ENCODE measurements at places on chromosomes 2 and 18.

- DNase-seq = no peak
Observed at GRCh38 chr2:241925821-241926441, 56.4 kb downstream of the RTP5 start.

- no peak for DNase-seq
Observed at GRCh38 chr2:193783681-193784080, 1588.9 kb upstream of the TMEFF2 start.

DNA sequence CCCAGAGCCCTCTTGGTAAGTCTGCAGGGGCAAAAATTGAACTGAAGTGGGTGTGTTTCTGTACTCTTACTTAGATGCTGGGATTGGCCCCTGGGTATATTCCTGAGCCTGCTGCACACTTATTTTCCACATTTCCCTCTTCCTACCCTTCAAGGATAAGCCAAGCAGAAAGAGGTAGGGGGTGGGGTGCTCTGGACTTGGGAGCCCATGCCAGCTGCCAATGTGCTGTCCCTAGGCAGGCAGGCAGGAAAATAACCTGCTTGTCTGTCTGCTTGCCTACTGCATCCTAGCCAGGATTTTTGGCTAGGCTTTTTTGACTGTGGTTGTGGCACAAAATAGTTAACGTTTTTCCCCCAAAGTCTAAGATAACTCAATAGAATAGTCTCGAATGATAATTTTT, 234.3 kb downstream of the ALK start:
- no peak for DNase-seq

GRCh38 chr2:237722616-237723015, 76.0 kb upstream of the RBM44 start:
- no peak for DNase-seq

DNA sequence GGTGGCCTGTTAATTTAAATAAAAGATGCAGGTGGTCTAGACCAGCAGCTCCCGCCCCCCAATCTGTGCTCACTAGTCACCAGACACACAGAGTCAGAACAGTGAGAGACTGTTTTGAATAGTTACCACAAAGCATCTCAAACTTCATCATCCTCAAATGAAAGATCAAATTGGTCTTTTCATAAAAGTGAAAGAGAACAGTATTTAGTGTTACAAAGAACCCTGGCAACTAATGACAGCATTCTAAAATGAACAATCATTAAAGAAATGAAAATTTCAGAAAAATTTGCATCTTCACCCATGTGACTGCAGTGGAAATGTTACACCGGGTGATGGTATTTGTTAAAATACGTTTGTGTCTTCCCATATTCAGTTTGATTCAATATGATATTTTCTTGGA, 65.5 kb upstream of the PMAIP1 start:
- peak; percentile 44 for DNase-seq

GRCh38 chr2:171393487-171393886, 40.3 kb downstream of the METTL8 start:
- DNase-seq = no peak

DNA sequence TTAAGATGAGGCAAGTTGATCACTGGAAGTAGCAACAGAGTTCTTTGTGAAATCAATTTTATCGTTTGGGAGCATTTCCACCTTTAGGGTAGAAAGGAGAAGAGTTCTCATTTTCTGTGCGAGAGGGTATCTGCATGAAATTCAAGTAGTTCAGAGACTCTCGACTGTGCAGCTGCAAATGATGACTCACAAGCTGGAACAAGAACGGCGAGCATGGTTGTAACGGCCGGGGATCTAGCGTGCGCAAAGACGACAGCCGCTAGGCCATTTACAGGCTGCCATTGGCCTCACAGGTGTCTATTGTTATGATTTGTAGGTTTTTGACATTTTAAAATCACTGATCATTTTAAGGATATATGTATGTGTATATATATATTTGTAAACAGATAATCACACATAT, 5.2 kb downstream of the KLHL29 start:
- DNase-seq = no peak

- DNase-seq = peak; percentile 51
Observed at GRCh38 chr2:70771446-70771845, 3.4 kb upstream of the ADD2 start.

DNA sequence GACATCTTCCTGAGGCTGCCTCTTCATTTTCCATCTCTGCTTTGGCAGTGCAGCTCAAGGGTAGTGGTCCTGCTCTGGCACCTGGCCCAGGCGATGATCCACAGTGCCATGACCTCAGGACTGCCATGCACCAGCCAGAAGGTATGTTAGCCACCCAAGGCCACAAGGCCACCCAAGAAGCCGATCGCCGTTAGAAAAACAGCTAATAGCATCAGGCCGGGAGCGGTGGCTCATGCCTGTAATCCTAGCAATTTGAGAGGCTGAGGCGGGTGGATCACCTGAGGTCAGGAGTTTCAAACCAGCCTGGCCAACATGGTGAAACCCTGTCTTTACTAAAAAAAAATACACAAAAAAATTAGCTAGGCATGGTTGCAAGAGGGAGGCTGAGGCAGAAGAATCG, 28.4 kb upstream of the UGGT1 start:
- DNase-seq = no peak

- peak; percentile 37 for DNase-seq
Observed at GRCh38 chr2:86747711-86748639, 27.9 kb downstream of the RMND5A start.

DNA sequence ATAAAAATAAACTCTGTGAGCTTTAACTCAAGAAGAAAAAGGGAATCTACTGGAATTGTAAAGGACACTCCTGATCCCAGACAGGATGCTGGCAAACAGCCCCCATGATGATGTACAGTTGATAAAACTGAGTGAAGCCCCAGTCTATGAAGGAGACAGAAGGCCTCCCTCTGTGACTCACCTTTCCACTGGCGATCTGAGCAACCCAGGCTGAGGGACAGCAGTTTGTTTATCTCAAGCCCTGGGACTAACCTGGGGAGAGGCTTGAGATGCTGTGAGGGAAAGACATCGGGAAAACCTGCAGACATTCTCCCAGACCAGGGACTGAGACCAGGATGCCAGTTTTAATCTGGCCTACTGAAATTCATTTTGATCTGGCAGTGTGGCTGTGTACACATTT, 104.5 kb upstream of the CDH2 start:
- no peak for DNase-seq

GRCh38 chr2:128394007-128394730, 75.5 kb upstream of the HS6ST1 start:
- DNase-seq = no peak

- DNase-seq = no peak
Observed at GRCh38 chr2:38981003-38981669, 91.5 kb downstream of the ARHGEF33 start.

- no peak for DNase-seq
Observed at GRCh38 chr2:219468410-219469185, 30.1 kb upstream of the GMPPA start.

GRCh38 chr18:5543036-5543680, 639 bp downstream of the EPB41L3 start:
- DNase-seq = no peak

DNA sequence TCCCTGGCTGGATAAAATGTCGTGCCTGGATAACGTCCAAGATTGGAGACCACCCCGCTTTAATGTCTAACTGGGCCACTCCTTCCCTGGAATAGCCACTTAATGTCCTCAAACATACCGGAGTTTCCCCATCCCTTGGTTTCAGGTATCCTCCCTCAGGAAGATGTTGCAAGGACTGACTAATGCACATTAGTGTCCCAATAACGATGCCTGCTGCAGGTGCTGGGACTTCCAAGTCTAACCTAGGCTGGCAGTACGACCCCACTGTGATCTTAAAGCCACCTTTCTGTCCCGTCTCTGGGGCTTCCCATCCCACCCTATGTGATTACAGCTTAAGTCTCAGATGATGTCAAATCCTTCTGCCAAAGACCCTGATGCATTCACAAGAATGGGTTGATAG, 1.1 kb upstream of the ATP6V1C2 start:
- DNase-seq = no peak

DNA sequence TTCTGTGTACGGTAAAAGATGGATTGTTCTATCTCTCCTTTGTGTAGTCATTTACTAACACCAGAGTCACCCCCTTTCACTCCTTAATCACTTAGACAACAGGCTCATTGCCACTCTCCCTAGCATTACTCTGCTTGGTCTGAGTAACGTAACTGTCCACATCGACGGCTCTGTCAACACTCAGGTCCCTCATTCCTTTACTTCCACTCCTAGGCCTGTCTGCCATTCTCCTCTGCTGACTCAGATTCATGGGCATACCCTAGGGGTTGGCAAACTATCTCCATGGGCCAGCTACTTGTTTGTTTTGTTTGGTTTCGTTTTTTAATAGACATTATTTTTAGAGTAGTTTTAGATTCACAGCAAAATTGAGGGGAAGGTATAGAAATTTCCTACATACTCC, 243.9 kb downstream of the NR4A2 start:
- no peak for DNase-seq

DNA sequence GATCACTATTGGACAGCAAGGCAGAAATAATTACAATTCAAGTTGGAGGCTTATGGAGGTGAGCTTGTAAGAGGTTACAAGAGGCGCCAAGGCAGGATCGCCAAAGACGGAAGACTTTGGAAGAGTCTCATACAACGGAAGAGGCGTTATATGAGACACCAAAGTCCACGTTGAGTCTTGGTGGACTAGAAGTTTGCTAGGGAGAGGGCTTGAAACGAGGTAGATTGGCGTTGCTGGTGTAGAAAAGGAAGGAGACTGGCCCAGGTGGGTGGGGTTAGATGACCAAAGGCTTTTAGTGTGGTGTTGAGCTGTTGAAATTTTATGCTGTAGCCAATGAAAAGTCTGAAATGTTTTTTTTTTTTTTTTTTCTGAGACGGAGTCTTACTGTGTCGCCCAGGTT, 1.4 kb downstream of the MSH2 start:
- DNase-seq = no peak

DNA sequence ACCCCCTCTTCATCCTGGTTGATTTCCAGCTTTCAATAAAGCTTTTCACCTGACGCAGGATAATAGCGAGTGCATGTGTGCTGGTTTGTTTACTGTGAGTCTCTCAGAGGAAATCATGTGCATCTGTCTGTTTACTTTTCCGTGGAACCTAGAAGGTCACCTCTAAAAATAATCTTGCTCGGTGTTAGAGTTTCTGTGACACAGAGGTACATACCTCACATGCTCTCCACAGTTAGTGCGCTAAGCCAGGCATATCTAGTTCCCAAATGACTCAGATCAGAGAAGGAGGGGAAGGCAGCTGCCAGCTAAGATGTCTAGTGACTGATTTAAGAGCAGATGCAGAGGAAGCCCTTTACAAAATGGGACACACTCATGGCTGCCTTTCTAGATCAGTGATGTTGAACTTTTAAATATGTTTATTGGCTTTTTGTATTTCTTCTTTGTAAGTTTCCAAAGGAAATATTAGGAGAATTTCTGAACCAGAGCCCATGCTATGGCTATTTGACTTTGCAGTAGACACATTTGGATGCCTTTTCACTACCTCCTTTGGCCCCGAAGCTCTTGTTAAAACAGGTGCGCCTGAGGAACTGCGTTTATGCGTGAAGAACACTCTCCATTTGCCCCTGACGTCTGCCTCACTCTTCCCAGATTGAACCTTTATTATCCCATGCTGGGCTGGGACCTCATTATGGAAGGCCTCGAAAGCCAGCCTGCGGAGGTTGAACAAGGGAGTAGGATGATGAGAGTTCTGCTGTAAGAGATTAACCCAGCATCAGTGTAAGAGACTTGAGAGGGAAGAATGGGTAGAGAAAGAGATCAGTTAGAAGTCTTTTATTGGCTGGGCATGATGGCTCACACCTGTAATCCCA, 145.6 kb downstream of the FAM161A start:
- DNase-seq = peak; percentile 81

DNA sequence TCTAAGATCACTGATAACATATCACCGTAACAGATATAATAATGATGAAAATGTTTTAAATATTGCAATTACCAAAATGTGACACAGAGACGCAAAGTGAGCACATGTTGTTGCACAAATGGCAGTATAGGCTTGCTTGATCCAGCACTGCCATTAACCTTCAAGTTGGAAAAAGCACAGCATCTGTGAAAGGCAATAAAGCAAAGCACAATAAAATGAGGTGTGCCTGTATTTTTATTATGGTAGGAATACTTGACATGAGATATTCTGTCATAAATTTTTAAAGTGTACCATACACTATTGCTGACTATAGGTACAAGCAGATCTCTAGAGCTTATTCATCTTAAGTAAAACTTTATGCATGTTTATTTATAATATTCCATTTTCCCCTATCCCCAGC, 312.2 kb downstream of the PTH2R start:
- no peak for DNase-seq

Data from activated CD4-positive, alpha-beta T cell treated with anti-CD3 and anti-CD28 coated beads, Interleukin-2, amount 50 U/mL, for 16 hours (primary cell).